Thymus (tissue), 14 donors: ENCODE measurements at places on chromosomes 7 and 10. TPM values are rescaled to one million over a fixed set of nuclear protein-coding genes. Genes with fewer than 3 reads are reported as not detected.

DNA sequence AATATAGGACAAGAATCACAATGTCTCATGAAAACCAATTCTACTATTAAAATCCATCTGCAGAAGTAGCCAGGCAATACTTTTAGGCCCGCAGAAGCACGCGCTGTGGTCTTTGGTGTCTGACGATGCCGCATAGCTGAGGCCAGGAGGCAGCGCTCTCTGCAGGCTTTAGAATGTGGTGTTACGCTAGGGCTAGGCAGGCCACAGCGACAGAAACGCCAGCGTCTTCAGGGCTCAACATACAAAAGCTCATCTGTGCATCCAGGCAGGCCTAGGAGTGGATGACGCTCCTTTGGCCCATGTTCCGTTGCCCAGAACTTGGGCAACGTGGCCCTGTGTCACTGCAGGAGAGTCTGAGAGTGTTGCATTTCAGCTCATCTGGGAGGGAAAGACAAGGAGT, 601.1 kb upstream of the FOXK1 start:
- DNase-seq: no peak
- H3K27me3 ChIP-seq: no peaks in the 10 kb centered on the region
- no peak overlapping the region for H3K4me3 ChIP-seq

- peaks cover 10% of the 10 kb centered on the region for H3K36me3 ChIP-seq
- no peak for DNase-seq
- no peak overlapping the region for H3K27ac ChIP-seq
Measured at GRCh38 chr10:79090134-79090803, 21.5 kb downstream of the ZMIZ1 start.

DNA sequence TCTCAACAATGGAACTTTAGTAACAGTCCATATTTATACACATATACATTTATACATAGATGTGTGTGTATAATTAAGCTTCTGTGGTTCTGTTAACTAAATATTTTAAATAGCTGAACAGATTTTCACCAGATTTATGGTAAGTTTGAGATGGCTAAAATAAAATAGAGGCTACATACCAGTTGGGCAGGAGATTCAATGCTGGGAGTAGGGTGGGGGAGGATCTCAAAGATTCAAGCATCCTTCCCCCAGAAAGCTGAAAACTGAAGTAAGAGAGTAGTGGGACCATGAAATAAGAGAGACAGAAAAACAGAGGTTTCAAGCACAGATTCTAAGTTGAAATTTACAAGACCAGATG, 14.0 kb downstream of the LRRC17 start:
- H3K4me3 ChIP-seq: no peak overlapping the region
- no peaks in the 10 kb centered on the region for H3K27me3 ChIP-seq
- no peak for DNase-seq
- H3K27ac ChIP-seq: no peak overlapping the region
- no peaks in the 10 kb centered on the region for H3K36me3 ChIP-seq

GRCh38 chr10:95820363-95820762, 64.4 kb downstream of the ENTPD1 start:
- H3K27ac ChIP-seq: no peak overlapping the region
- H3K4me3 ChIP-seq: no peak overlapping the region
- DNase-seq: no peak
- no peaks in the 10 kb centered on the region for H3K36me3 ChIP-seq
- no peaks in the 10 kb centered on the region for H3K4me1 ChIP-seq

DNA sequence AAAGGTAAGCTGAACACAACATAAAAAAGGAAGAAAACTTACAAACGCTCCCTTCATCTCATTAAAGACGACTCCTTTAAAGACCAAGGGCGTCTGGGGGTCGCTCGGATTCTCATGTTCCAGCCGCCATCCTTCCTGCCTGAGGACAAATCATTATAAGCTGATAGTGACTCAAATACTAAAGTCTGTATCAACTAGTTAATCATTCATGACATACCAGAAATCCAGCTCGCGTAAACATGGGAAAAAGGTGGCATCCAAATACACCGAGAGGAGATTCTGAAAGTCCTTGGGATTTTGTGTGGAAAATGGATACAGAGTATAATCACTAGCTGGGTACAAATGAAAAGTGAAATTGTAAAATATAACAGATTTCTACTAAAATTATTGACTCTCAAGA, 7.4 kb downstream of the PITRM1 start:
- H3K4me3 ChIP-seq: no peak overlapping the region
- no peaks in the 10 kb centered on the region for H3K27me3 ChIP-seq
- H3K4me1 ChIP-seq: no peaks in the 10 kb centered on the region
- no peak overlapping the region for H3K27ac ChIP-seq

The SLC16A9 gene
- total RNA-seq: 1.6 TPM

The TMEM229A gene
- total RNA-seq: not detected

The TYW1B gene
- total RNA-seq: 9.7 TPM
